ENCODE measurements at places on chromosomes 5 and 9.

GRCh38 chr5:10452768-10453331 is 11.2 kb downstream of the ROPN1L start:
- DNase-seq: peak; percentile 37

- DNase-seq: no peak
Measured at GRCh38 chr5:14445576-14446290, 135.9 kb upstream of the OTULINL start.

DNA sequence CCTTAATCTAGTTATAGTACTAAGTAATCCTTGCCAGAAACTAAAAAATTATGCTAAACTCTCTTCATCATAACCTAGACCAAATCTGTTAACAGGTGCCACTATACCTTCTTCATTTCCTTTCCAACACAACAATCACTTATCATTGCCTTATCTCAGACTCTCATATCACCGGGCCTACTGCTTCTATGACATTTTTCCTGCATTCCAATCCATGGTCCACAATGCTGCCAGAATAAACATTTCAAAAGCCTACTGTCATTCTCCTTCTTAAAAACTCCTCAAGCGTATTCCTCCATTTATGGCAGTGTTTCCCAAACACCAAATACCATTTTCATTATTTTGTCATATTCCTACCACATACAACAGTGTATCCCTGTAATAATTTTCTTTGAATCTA is 6.5 kb downstream of the PPP6C start:
- no peak for DNase-seq

DNA sequence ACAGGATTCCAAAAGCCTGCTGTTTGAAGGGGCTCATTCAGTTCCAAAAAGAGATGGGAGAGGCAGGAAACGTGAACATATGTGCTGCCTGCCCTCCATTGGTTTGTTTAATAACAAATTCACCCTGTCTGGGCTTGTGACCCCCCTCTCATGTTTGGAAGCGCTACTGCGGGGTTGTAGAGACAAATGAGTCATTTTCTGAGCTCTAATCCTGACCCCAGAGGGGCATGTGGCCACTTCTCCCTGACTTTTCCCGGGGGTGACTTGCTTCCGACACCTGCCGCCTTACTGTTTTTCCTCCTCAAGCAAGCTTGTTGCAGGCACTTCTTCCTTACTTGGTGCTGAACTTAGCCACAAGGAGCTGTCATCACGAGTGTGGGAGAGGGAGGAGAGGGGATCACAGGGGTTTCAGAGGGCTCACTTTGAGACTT is 75.9 kb downstream of the LMNB1 start:
- no peak for DNase-seq

- DNase-seq: no peak
Measured at GRCh38 chr5:36722900-36723299, 116.5 kb downstream of the SLC1A3 start.

DNA sequence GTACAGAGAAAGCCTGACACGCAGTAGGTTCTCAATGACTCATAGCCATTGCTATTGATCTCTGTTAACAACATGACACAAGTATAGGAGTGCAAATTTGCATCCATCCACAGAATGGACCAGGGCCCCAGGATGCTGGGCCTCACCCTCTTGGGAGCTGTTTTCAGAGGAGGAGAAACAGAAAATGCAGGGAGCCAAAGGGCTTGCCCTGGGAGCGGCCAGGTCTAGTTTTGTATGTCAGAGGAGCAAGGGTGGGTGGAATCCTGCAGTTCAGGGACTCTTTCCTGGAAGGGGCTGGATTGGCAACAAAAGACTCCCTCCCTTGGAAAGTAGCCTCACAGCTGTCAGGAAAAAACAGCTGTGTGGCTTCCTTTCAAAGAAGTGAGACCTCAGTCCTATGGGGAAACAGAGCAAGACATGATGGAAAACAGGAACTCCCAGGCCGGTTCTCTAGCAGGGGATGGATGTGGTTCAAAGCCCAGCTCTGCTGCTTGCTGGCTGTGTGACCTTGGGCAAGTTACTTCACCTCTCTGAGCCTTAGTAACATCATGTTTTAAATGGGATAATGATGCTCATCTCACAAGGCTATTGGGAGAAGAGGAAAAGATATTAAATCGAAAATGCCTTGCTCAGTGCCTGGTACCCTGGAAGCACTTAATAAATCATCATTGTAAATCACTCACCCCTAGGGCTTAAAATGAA is 50.5 kb upstream of the SH3PXD2B start:
- DNase-seq: no peak

- DNase-seq: no peak
Measured at GRCh38 chr5:124393584-124394379, 352.7 kb downstream of the ZNF608 start.

DNA sequence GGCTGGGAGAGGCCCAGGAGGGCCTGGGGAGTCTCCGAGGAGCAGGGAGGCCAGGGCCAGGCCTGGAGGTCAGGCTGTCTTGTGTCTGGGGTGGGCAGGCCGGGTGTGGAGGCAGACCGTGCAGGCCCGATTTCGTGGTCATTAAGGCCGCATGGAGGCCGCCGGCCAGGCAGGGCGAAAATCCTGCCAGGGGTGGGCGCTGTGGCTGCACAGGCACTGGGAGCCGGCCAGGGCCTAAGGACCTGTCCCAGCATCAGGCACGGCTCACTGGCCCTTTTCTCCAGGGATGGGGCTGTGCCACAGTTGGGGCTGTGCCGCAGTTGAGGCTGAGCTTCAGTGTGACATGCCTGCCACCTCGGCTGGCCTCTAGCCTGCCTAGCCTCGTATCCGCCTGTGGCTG is 35.9 kb downstream of the ASS1 start:
- DNase-seq: no peak

Data from CD4-positive, alpha-beta T cell treated with Interferon alpha-2 for 1 hour (primary cell).